Esophagus squamous epithelium (tissue), 5 donors: ENCODE measurements at places on chromosomes 16 and 17.

- DNase-seq, result no peak
Observed at GRCh38 chr16:86151239-86151851, 252.4 kb downstream of the IRF8 start.

- DNase-seq, result no peak
Observed at GRCh38 chr17:75241502-75241901, 19.9 kb downstream of the GGA3 start.

DNA sequence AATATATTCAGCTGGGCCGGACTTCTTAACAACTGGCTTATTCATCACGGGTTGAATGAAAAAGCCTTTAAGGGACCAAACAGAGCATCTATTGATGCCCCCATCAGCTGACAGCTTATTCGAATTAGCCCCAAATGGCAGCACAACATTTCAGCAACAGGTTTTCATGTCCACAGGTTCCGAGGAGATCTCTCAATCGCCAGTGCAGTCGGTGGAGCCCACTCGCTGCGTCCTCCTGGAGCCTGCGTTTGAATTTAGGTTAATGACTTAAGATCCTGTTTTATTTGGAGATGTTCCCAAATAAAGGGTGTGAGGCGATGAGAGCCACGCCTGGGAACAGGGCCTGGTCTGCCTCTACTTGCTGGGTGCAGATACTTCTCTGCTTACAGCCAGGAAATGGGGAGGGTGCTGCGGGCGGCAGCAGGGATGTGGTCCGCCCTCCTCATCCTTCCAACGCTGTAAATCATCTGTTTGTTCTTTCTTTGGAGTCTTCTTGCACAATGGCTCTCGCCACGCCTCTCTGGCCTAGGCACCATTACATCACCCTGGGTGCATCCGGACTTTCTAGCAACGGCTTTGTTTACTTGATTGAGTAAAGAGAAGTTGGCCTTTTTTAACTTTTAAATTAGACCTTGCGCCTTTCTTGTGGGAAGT is 22.6 kb downstream of the NDE1 start:
- DNase-seq, result peak; percentile 58

- DNase-seq, result no peak
Observed at GRCh38 chr17:31015639-31016038, 44.8 kb downstream of the RNF135 start.

GRCh38 chr17:79033741-79034501 is 10.0 kb downstream of the C1QTNF1 start:
- DNase-seq, result no peak

- no peak for DNase-seq
Observed at GRCh38 chr17:79953335-79953734, 82.3 kb downstream of the TBC1D16 start.

DNA sequence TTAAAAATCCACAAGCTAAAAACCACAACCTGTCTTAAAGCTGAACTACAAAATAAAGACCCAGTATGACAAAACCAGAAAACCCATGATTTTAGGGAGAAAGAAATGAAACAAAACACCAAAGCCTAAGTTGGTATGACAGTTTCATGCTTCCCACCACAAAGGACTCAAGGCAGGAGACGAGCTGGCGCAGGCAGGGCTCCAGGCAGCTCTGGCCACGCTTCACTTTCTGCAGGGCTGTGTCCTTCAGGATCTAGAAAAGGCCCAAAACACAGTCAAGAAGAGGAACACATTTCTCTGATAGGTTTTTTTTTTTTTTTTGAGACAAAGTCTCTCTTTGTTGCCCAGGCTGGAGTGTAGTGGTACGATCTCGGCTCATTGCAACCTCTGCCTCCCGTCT is 75.3 kb downstream of the WDR59 start:
- no peak for DNase-seq

- DNase-seq, result no peak
Observed at GRCh38 chr16:8958344-8959167, 5.2 kb downstream of the USP7 start.

- DNase-seq, result no peak
Observed at GRCh38 chr17:34236281-34236892, 18.7 kb upstream of the CCL2 start.

DNA sequence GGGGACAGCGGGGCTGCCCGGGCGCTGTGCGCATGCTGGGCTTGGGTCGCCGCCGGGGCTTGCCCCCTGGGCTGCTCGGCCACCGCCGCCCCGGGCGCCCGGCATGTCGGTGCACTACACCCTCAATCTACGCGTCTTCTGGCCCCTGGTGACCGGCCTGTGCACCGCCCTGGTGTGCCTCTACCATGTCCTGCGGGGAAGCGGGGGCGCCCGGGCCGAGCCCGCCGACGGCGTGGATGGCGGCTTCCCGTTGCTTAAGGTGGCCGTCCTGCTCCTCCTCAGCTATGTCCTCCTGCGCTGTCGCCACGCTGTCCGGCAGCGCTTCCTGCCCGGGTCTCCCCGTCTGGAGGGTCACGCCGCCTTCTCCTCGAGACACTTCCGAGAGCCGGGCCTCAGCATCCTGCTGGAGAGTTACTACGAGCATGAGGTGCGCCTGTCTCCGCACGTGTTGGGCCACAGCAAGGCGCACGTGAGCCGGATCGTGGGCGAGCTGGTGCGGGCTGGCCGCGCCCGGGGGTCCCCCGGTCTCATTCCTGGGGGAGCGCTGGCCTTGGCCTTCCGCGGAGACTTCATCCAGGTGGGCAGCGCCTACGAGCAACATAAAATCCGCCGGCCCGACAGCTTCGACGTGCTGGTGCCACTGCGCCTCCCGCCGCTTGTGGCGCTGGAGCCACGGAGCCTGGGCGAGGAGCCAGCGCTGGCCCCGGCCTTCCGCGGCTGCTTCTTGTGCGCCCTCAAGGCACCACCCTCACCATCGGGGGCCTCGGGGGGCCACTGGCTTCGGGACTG is 789 bp downstream of the ITPRIPL2 start:
- DNase-seq, result no peak

- no peak for DNase-seq
Observed at GRCh38 chr17:51430591-51430990, 170.2 kb downstream of the UTP18 start.

DNA sequence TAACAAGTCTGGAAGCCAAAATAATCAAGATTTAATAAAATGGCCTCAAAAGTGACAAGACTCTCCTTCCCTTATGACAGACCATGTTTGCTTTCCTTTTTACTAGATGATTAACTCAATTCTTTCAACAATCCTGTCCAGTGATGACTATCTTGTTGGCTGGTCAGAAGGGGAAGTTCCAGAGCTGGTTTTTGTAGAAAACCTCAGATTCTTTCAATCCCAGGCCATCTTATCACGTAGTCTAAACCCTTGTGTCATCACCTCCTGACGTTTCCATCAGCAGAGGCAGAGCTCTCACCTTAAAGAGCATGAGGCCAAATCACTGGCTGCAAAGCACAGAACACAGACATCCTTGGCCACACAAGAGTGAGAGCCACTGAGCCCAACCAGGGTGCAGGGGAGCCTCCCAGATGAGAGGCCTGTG is 125.3 kb downstream of the ANKRD11 start:
- DNase-seq, result no peak

DNA sequence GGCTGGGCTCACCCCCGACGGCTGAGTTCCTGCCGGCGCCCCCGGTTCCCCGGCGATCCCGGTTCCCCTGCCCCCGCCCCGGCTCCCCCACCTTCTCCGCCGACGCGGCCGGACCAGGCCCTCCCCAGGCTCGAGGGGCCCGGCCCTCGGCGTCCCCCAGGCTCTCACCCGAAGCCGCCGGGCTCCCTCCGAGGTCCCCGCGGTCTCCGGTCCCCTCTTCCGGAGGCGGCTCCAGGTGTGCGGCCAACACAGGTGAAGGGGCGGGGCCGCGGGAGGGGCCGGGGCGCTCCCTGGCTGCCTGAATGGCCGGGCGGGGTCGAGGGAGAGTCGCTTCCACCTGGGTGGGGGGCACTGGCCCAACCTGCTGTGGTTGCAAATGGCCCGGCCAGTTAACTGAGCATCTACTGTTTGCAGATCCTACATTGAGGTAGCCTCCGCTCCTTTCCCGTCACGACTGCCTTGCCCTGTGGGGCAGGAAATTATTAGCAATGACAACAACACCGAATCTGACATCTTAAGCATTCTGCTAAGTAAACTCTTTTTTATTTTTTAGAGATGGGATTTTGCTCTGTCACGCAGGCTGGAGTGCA is at the start of gene BICDL2:
Gene BICDL2 (minus strand): TSS at position 219 of the 590 bp plus-strand sequence. CDS start 1,448 bp downstream, outside the sequence.
- no peak for DNase-seq

DNA sequence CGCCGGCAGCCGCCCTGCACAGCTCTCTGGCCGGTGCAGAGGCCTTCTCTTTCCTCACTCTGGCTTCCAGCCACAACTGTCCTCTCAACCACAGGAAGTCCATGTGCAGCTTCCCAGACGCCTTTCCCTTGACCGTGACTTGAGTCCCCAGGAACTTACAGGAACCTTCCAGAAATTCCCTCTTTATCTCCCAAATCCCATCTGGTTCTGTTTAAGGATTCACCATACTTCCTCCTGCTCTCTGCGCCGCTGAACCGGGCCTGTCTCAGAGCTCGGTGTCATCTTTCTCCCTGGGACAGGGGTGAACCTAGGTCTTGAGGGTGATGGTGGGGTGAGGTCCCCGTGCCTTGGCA is 65.2 kb upstream of the ZNF469 start:
- DNase-seq, result no peak

DNA sequence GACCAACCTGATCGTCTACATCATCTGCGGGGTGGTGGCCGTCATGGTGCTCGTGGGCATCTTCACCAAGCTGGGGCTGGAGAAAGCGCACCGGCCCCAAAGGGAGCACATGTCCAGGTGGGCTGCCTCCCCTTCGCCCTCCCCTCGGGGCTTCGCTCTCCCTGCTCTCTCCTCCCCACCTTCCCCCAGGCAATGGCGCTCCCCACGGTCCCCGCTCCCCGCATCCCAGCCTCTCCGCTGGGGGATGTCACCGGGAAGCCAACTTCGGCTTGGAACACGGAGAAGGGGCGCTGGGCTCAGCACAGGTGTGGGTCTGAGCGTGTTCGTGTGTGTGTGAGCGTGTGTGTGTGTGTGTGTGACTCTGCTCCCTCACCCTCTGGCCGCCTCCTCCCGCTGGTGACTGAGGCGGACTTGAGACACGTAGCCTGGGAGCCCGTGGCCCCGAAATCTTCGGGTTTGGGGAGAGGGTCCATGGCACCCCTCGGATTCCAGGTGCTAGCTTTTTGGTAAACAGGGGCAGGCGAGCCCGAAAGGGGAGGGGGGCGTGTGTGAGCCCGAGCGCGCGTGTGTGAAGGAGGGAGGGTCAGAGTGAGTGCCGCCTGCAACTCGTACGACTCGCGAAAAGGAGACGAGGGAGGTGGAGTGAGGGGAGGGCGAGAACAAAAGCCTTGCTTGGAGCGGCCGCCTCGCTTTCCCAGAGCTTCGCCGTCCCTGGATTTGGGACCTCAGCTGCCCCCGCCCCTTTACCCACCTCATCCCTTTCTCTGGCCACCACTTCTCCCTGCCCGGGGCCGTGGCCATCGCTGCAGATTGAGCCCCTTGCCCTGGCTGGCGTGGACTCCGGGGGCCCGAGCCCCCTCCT is 1.3 kb downstream of the SHISA9 start:
- no peak for DNase-seq

DNA sequence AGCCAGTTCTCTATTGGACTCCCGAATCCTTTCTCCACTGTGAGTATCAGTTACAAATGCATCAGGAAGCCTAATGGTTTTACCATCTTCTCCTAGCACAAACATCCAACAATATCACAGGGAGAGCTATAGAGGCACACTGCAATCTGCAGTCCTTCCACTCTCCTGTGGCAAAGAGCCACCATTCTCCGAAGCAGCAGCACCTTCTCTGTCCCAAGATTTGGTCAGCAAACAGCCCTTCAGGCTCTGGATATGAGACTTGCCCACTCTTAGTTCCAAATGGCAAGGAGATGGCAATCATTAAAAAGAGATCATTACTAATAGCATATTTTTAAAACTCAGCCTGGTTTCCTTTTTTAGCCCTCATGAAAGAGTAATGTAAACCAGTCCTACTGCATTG is 223.4 kb downstream of the HS3ST3A1 start:
- DNase-seq, result no peak

DNA sequence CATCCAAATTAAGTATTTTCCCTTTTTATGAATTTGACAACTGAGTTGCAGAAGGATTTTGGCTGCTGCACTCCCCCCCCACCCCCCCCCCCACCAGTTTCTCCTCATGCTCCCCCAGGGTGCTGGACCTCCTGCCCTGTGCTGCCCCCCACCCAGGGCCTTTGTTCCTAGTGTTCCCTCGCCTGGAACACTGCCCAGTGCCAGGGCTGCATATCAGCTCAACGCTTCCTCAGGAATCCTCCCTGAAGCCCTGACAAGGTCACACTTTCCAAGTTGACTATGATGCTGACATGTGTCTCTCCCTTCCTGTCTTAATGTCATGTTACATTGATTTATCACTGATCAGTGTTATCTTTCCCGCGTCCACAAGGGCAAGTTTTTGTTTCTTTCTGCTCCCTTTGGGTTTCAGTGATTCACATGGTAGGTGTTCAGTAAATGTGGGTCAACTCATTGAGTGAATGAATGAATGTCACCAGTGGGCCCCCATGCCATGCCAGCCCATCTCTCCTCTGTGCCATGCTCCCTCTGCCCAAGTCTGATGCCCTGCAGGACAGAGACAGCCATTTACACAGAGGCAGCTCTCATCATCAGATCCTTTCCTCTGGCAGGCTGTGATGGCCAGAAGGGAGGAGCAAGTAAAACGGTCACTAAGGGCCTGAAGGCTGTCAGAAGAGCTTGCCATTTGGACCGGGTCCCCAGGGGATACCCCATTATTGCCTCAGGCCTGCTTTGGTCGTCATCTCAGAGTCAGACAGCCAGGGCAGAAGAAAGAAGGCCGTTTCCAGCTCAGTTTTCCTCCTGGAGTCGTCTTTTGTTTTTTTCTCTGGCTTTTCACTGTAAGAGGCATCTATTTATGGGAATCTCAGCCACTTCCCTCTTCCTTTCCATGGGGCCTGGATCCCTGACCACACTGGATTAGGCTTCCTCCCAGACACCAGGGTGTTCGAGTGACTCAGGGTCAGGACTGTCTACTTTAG is 386.2 kb downstream of the SNX29 start:
- DNase-seq, result no peak

GRCh38 chr16:87496447-87496801 is 3.6 kb upstream of the ZCCHC14 start:
- DNase-seq, result no peak

DNA sequence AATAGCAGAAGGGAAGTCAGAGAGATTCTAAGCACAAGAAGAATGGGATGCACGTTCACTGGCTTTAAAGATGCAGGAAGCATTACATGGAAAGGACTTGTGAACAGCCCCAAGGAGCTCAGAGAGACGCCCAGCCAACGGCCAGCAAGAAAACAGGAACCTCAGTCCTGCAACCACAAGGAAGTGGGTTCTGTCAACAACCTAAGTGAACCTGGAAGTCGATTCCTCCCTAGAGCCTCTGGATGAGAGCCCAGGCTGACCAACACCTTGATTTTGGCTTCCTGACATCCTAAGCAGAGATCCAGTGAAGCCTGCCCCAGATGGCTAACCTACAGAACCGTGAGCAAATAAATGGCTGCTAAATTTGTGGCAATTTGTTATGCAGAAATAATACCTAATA is 24.5 kb downstream of the GPR142 start:
- no peak for DNase-seq

GRCh38 chr17:79984045-79984840 is 51.4 kb downstream of the TBC1D16 start:
- no peak for DNase-seq

- peak; percentile 21 for DNase-seq
Observed at GRCh38 chr17:65100316-65101140, 36.6 kb upstream of the RGS9 start.
